Posterior vena cava (tissue), 2 donors: ENCODE measurements at places on chromosomes 2 and 18. TPM values are rescaled to one million over a fixed set of nuclear protein-coding genes. Genes with fewer than 3 reads are reported as not detected.

LRRC30 gene
- total RNA-seq, result not detected

ACTG2 gene
- 2,422 TPM for total RNA-seq

DNAJC5G gene
- total RNA-seq, result 0.19 TPM

PLCD4 gene
- total RNA-seq, result 1.9 TPM

CD8B2 gene
- not detected for total RNA-seq

STARD6 gene
- not detected for total RNA-seq

VWC2L gene
- 0.10 TPM for total RNA-seq

HOXD1 gene
- 0.46 TPM for total RNA-seq

DNA sequence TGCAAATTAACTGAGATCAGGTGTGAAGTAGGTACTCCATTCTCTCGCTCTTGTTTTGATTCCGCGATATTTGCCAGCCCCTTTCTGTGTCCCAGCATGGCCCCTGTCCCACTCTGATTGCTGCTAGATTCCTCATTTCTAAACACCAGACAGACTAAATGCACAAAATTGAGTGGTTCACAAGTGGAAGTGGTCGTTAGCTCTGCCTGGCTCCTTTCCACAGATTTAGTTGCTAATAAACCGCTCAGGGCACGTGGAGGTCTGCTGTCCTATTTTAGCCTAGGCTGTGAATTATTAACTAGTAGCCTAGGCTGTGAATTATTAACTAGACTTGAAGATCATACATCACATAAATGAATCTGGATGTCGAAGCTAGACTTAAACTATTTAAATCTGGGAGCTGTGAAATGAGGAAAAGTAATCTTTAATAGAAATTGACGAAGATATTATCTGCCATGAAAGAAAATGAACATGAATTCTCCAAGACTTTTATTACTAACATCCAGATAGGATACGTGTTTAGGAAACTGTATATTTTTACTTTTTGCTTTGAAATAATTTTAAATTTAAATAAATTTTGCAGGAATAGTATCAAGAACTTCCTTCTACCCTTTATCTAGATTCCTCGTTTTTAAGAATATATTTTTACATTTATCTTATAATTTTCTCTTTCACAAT is 3.7 kb downstream of the IL1RL2 start:
- DNase-seq, result no peak

DNA sequence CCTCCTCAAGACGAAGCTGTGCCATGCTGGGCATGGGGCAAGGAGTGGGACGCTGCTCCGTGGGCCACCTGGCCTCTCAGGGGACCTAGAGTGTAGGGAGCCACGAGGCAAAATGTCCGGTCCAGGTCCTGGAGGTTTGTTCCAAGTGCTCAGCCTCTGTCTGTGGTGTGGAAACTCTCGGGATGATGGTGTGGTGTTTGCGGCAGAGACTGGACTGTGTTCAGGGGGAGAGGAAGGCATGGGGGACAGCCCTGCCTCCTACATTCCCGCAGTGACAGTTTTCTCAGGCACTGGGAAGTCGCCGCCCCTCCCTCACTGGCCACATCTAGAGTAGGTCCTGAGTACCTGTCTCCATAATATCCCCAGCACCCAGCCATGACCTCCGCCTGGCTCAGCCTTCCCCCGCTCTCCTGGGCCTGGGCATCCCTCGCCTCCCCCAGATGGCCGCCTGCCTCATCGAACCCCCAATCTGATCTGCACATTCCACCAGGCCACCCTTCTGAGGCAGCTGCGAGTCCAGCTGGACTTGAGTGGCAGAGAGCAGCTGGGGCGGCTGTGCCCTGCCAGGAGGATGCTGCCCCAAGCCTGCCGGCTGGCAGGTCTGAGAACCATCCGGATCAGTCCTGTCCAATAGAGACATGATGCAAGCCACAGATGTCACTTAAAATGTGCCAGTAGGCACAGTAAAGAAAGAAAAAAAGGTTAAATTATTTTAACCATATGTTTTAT is 6.2 kb downstream of the KCNIP3 start:
- DNase-seq, result no peak

DNA sequence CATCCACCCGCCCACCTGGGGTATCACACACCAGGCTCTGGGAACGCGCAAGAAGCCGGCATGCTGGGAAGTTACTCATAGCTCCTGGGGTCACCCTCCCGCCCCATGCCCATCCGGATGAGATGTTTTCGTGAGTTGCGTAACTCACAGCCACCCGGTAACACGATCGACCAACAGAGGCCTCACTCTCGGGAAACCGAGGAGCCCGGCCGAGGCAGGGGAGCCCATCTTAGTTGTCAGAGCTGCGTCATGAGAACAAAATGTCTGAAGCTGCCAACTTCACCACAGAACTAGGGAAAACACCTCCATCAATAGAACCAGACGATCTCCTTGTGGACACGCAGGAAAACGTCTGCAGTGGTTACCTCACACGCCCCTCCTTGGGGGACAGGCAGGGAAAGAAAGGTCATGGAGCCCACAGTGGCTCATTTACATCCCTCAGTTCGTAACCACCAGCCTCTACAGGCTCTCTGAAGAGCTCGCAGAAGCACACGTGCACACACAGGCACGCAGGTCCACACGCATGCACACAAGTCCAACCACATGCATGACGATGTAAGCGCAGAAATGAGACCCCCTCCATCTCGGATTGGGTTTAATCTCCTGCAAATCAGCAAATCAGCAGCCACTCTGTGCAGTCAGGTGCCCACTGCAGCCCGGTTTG is 26.2 kb downstream of the ADI1 start:
- DNase-seq, result peak; percentile 92

GRCh38 chr2:242047963-242048362 is 178.4 kb downstream of the RTP5 start:
- DNase-seq, result no peak

DNA sequence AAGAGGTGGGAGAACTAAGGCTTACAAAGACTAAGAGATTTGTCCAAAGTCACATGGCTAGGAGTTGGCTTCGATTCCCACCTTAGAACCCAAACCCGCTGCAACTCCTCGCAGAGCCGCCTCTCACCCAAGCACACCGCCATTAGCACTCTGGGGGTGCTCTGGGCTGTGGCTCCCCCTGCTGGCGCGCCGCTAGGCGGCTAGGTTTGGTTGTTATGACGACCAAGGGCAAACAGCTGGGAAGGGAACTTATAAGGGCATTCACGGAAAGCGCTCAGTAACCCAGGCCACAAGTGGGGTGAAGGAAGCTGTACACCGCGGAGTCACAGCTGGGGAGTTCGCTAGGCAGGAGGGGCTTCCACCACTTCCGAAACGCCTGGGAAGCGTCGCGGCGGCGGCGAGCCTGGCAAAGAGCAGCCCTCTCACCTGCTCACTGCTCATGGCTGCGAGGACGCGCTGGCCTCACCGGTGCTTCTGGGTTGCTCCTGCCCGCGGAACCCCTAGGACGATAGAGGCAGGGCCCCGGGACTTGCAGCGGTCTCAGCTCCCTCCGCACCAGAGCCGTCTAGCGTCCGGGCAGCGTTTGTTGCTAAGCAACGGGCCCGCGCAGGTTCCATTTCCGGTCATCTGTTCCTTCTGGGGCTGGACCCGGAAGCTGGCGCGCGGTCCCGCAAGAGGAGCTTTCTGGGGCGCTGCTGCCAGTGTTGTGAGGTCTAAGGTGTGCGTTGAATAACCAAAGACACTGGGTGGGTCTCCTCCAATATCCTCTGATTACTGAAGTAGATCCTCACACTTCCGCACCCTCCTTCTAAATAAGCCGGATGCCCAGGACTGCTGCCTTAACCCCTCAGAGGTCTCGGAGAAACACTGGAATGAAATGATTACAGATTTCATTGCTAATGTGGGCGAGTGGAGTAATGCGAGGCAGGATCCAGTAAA is at the start of gene DNAH7:
DNAH7 (minus strand) TSS at position 567 of the 939 bp plus-strand sequence; CDS start at position 441, 126 bp downstream.
- DNase-seq, result peak; percentile 97

DNA sequence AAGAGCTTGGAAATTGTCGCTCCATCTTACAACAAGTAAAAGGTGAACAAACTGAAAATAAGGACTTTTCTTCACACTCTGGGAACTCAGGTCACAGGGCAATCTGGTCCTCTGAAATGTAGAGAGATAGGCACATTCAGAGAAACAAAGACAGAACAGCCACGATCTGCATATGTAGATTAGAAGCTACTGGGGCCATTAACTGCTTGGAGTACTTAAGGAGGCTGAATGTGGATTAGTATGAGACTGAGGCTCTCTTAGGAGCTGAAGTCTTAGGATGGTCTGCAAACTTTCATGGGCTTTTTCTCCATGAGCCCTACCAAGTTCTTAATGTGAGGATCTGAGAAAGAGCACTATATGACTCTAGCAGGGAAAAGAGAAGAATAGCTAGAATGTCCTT is 265.3 kb upstream of the NXPH2 start:
- no peak for DNase-seq

GRCh38 chr2:234955091-234955591 is 3.3 kb downstream of the SH3BP4 start:
- peak; percentile 20 for DNase-seq

DNA sequence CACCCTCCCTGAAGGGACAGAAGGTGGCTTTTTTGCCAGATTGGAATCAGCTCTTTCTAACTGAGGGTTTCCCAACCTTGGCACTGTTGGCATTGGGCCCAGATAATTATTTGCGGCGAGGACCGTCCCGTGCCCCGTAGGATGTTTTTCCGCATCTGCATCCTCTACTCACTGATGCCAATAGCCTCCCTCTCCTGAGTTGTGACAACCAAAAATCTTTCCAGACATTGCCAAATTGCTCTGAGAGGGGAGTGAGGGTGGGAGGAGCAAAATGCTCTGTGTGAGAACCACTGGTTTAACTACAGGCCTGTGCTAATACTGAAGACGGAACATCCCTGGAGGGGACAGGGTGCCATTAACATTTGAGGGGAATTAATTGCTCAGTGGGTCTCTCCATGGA is 33.6 kb upstream of the GLI2 start:
- DNase-seq, result no peak

DNA sequence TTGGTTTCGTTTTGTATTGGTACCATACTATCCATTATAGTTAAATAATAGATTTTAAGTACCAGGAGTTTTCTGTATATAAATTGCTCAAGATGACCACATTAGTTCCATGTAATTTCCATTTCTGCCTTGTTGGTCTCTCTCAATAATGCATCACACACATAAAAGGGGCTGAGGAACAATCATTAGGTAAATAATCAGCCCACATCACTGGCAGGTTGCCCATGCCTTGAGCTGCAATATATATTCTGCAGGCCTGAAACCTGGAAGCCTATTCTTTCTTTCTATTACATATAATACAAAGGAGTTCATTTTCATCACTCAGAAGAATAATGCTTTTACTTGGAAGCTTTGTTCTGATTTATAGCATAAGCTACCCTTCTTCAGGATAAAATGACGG is 616.1 kb upstream of the PKDCC start:
- DNase-seq, result no peak

- DNase-seq, result no peak
Measured at GRCh38 chr2:133498662-133499585, 69.3 kb downstream of the NCKAP5 start.

DNA sequence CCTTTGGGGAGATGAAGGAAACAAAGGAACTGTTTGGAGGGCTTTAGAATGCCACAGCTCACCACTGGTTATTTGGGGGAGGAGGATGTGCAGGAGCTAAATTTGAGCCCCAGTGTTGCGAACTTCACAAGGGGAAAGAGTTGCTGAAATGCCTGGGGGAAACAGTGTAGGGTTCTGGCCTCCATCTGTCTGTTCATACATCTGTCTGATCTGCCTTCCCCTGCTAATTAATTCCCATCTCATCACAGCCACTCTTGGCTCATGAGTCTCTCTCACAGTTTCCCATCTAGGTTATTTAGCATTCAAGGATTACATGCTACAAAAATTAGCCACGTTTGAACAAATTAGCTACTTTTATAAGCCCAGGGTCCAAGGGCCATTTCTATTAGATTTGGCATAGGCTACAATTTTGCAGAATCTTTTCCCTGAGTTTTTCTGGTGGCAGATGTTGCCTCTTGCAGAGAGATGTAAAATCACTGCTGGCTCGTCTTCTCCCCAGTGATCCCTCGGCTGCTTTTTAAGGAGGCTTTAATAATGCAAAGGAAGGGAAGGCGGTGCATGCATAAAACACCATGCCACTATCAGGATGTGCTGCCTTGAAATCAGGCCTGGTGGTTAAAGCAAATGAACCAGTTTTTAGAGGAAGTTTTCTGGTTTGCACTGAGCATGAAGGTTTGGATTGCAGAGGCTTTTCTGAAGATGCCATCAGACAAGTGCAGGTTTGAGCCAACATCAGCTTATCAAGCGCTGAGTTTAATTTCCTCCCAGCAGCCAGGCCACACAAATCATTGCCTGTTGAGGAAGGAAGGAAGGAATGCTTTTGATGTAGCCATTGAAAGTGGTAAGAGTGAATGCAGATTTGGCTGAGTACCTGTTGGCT is 35.0 kb downstream of the ADD2 start:
- no peak for DNase-seq

- peak; percentile 63 for DNase-seq
Measured at GRCh38 chr2:236622660-236623059, 53.0 kb downstream of the ACKR3 start.

- DNase-seq, result no peak
Measured at GRCh38 chr18:80198391-80198790, 48.9 kb downstream of the PARD6G start.
